ENCODE measurements at places on chromosomes 6 and 20.

DNA sequence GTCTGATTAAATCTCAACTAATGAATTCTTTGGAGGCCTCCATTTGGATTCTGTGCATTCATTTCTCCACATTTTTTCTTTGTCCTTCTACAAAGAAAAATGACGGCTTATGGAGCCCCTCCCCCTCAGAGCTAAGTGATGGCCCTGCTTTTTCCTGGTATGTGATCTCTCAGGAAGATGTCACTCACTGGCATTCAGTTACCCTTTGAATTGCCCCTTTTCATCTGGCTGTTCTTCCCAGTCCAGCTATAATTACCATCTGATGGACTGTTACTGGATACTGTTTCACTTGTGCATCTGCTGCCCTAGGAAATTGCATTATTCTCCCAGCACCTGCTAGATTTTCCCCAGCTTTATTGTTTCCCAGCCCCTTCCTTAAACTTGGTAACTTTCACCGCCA lies 151.9 kb downstream of the CFAP61 start:
- no peak for DNase-seq

GRCh38 chr6:124557873-124558272 lies 404.4 kb upstream of the RNF217 start:
- DNase-seq = no peak

- DNase-seq = no peak
Measured at GRCh38 chr20:45943613-45944012, 9.1 kb downstream of the PCIF1 start.

DNA sequence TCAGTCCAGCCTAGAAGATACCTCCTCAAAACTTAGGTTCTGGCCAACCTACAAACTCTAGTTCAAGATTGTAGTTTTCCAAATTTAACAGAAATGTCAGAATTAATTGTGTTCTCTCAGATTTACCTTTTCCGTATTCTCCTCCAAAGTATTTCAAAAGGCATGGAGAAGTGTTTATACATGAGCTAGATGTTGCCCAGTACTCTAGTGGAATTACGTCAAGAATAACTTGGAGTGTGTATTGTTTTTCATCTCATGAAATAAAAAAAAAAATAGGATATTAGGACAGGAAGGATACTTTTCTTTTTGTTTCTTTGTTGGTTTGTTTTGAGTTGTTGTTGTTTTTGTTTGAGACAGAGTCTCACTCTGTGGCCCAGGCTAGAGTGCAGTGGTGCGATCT lies 32.3 kb upstream of the MARCKS start:
- no peak for DNase-seq

DNA sequence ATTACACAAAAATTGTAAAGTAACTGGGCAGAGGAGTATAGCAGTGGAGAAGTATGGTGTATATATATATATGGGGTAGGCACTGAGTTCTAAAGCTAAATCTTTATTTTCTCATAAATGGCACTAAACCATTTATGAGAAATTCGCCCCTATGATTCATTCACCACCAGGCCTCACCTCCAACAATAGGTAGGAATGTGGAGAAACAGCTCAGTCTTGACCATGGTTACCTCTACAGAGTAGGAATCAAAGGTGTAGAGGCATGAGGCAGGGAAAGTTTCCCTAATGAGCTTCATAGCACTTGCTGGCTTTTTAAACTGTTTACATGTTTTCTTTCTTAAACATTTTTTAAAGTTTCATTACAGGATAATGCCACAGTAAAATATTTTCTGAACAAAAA lies 36.9 kb upstream of the SUMO4 start:
- DNase-seq = no peak

- peak; percentile 34 for DNase-seq
Measured at GRCh38 chr6:117840541-117840983, 66.5 kb upstream of the SLC35F1 start.

- peak; percentile 90 for DNase-seq
Measured at GRCh38 chr6:36616893-36617521, 22.8 kb downstream of the SRSF3 start.

- no peak for DNase-seq
Measured at GRCh38 chr6:36662380-36662779, 16.1 kb upstream of the CDKN1A start.

DNA sequence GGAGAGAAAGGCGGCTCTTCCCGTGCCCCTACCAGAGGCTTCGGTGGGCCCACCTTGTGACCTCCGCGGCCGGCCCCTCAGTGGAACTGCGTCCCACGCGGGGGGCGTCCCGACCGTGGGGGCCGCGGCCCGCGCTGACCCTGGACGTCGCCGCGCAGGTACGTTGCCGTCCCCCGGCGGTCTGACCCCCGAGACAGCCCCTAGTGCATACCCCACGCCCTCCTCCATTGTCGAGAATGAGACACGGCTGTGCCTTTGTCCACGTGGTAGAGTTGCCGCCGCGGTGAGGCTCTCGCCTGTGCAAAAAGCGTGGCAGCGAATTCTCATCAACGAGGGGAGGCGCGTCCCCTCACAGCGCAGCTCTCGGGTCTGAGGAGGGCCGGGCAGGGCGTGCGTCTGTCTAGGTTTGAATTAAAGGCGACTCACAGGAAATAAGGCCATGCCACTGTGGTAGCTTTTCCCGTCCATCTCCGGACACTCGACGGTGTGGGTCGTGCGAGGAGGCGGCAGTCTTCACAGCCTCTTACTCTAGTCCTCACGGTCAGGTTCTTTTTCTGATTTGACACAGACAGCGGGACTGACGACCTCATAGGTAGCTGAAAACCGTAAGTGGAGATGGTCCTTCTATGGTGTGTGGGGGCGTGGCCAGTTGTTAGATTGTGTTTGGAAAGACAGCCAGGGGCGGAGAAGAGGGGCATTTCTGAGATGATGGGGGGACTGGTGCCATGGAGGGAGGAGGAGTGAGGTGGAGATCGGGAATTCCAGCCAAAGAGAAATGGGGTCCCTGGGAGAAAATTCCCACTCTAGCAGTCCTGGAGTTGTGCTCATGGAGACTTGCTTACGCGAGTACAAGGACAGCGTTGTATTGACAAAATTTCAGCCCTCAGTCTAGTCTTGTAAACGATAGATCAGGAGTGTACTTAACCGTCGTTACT lies 580 bp downstream of the NXT1 start:
- no peak for DNase-seq

- DNase-seq = peak; percentile 11
Measured at GRCh38 chr20:36017048-36017951, 48.9 kb downstream of the CNBD2 start.

- DNase-seq = no peak
Measured at GRCh38 chr6:21616005-21616404, 22.5 kb downstream of the SOX4 start.

- peak; percentile 20 for DNase-seq
Measured at GRCh38 chr20:63942250-63942951, 13.8 kb downstream of the UCKL1 start.

GRCh38 chr6:142374965-142375733 lies 73.3 kb downstream of the ADGRG6 start:
- DNase-seq = peak; percentile 86

DNA sequence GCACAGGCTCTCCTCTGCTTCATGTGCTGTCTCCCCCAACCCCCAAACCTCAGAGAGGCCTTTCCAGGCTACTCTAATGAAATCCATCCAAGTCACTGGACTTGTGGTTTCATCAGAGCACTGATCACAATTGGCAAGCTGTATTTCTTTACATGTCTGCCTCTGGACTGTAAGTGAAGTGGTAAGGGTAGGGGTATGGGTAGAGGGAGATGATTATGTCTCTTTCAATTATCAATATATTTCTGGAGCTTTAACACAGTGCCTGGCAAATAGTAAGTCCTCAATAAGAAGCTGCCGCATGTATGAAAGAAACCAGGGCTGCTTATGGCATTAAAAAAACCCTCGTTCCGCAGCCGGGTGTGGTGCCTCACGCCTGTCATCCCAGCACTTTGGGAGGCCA lies 5.4 kb downstream of the TRERF1 start:
- DNase-seq = no peak

- no peak for DNase-seq
Measured at GRCh38 chr20:42102000-42102399, 483.8 kb upstream of the CHD6 start.

DNA sequence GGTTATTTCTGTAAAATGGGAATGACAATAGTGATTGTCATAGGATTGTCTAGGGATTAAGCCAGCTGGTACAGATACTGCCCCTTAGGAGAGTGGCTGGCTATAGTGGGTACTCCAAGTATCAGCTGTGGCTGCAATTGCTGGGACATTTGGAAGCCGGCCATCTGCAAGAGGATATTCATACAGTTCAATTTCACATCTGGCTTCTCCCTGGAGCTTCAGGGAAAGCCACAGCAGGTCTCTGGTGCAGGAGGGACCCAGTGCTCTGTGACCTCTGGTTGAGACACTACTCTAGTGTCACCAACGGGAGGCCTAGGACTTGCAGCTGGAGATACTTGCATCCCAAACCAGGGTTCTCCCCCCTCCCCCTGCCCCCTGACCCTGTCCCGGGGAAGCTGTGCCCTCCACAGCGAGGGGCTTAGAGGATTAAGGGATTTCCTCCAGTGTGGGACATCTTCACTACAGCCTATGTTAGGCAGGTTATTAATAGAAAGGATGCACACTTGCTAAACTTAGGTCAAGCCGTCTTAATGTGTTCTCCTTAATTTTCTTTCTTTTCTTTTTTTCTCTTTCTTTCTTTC lies 2.7 kb downstream of the SLC2A10 start:
- no peak for DNase-seq

DNA sequence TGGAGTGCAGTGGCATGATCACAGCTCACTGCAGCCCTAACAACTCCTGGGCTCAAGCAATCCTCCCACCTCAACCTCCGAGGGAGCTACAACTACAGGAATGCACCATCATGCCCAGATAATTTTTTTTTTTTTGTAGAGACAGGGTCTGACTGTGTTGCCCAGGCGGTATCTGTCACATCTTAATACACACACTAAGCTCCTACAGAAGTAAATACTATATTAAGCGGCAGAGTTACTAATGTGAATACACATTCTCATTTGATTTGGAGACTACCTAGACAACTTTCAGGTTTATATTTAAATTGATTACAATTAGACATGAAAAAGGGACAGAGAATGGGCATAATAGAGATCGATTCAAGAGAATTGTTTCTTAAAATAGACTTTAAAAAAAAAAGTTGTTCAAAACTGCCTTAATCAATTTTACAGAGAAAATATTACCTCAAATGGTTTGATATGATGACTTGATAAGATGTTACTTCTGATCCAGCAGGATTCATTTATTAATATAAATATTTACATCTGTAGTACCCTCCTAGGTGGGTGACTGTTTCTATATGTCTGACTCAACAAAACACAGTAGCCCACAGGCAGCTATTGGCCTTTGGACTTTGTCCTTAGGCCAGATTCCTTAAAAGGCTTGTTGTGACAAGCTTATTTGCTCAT lies 7.1 kb upstream of the LOC128125822 start:
- no peak for DNase-seq

DNA sequence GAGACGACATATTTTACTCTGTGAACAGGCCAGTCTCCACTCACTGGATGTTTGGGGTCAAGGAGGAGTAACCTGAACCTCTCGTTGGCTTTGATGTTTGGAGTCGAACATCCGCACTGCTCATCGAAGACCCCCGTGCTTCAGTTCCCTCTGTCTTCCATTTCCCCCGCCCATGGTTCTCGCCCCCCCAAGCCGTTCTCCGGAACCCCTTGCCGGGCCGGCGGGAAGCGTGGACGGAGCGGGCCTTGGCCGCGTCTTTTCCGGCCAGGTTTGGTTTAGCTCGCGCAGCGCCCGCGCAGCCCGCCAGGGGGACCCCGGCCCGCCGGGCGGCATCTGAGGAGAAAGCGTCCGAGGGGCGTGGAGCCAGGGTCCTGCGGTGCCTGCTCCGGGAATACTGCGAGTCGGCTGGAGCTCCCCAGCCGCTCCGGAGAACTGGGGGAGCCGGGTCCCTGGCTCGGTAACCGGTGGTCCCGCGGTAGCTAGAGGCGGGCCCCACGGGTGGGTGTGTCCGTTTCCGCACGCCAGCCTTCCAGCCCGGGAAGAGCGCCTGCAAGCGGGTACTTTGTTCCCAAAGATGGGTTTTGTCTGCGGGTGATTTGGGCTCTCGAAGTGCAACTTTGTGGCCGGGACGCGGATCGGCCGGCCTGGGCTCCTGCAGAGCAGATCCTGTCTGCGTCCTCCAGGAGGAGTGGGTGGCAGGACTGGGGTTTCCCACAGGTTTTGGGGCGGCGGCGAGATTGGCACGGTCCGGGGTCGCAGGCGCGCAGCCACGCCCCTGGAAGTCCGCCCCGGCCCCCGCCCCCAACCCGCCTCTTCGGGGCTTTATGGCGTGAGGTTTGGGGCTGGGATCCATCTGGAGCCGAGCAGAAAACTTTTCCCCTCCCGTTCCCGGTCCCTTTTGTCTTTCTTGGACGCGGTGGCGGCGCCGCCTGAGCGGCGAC lies at the start of gene TMEM200A:
TMEM200A (plus strand) TSS at position 852 of the 941 bp plus-strand sequence. CDS start 74,406 bp downstream, outside the sequence.
- DNase-seq = peak; percentile 78

GRCh38 chr6:69894578-69895347 lies 28.4 kb downstream of the COL19A1 start:
- peak; percentile 65 for DNase-seq

- no peak for DNase-seq
Measured at GRCh38 chr6:14634072-14634471, 516.5 kb downstream of the CD83 start.

Measured in HT1080 (cell line).